Motor neuron (in vitro differentiated cells): ENCODE measurements at places on chromosomes 7 and 10. TPM values are rescaled to one million over a fixed set of nuclear protein-coding genes. Genes with fewer than 3 reads are reported as not detected.

Gene PDCD4
- total RNA-seq = 74.1 and 94.4 TPM in 2 replicates

Gene TUBAL3
- not detected in 2 replicates for total RNA-seq

Gene KLF6
- 23.7 and 28.2 TPM in 2 replicates for total RNA-seq

Gene PRLHR
- not detected in 2 replicates for total RNA-seq

Gene FGL2
- total RNA-seq = 0.56 and 0.60 TPM in 2 replicates

Gene GDF10
- total RNA-seq = 0.24 TPM in 1 of 2 replicates, not detected in the other

Gene TMEM196
- total RNA-seq = 6.1 and 6.2 TPM in 2 replicates

Gene STOX1
- total RNA-seq = 6.7 and 6.8 TPM in 2 replicates

Gene SOSTDC1
- 0.54 and 0.77 TPM in 2 replicates for total RNA-seq

Gene RNF148
- 0.26 and 0.37 TPM in 2 replicates for total RNA-seq

Gene OR2A12
- total RNA-seq = 0.09 and 0.26 TPM in 2 replicates

Gene SORBS1
- total RNA-seq = 26.3 and 27.4 TPM in 2 replicates

Gene LYZL2
- not detected in 2 replicates for total RNA-seq

Gene ITPRID1
- 0.41 and 0.70 TPM in 2 replicates for total RNA-seq

Gene TAS2R5
- total RNA-seq = 0.21 and 0.55 TPM in 2 replicates

Gene SPDYE11
- total RNA-seq = 0.73 and 0.88 TPM in 2 replicates

Gene HOXA2
- 0.31 and 0.59 TPM in 2 replicates for total RNA-seq

Gene UCN3
- total RNA-seq = 0.38 TPM in 1 of 2 replicates, not detected in the other

Gene PROSER2
- 0.69 and 1.1 TPM in 2 replicates for total RNA-seq

Gene SLF2
- total RNA-seq = 35.1 and 45.9 TPM in 2 replicates

Gene KLHL7
- total RNA-seq = 54.0 and 64.5 TPM in 2 replicates

Gene STEAP4
- total RNA-seq = 0.04 and 0.09 TPM in 2 replicates

Gene SFTPA1
- 0.38 TPM in 1 of 2 replicates, not detected in the other for total RNA-seq

Gene KLLN
- total RNA-seq = 2.6 and 3.0 TPM in 2 replicates

Gene C10orf90
- 0.34 and 0.35 TPM in 2 replicates for total RNA-seq

Gene MEIG1
- total RNA-seq = 3.0 and 3.3 TPM in 2 replicates
